ENCODE measurements at places on chromosomes 3 and 15. TPM values are rescaled to one million over a fixed set of nuclear protein-coding genes. Genes with fewer than 3 reads are reported as not detected.

Gene GOLGA6D
- not detected for total RNA-seq

Gene GOLGA8H
- not detected for total RNA-seq

Gene SPSB4
- total RNA-seq = under 0.01 TPM

Gene STAB1
- total RNA-seq = 0.24 TPM

Gene KBTBD8
- 1.4 TPM for total RNA-seq

Gene GOLGA8Q
- total RNA-seq = 0.64 TPM

Gene TPM1
- total RNA-seq = 749 TPM

Gene CCR9
- total RNA-seq = not detected

Gene MUSTN1
- not detected for total RNA-seq

Gene TICRR
- total RNA-seq = 0.21 TPM

Gene PLXND1
- 5.5 TPM for total RNA-seq

Gene MYL3
- total RNA-seq = not detected

Gene GOLGA8R
- 0.24 TPM for total RNA-seq

Gene AGTR1
- not detected for total RNA-seq

Gene MOBP
- not detected for total RNA-seq

Gene TNFSF10
- 30.5 TPM for total RNA-seq

Gene TGM5
- total RNA-seq = 0.21 TPM

Gene PLSCR5
- not detected for total RNA-seq

Gene ZMYND10
- total RNA-seq = 0.24 TPM

Gene UACA
- 11.3 TPM for total RNA-seq

Gene EPHA6
- total RNA-seq = not detected

Gene PPP1R14D
- total RNA-seq = not detected

Gene KNG1
- total RNA-seq = not detected

Gene CFAP92
- 0.43 TPM for total RNA-seq

Gene PIK3R4
- 34.1 TPM for total RNA-seq

Gene ILDR1
- 0.96 TPM for total RNA-seq

Gene ARHGAP31
- total RNA-seq = 0.43 TPM

Gene FNDC3B
- total RNA-seq = 33.9 TPM

Gene UROC1
- total RNA-seq = not detected

Gene STARD9
- total RNA-seq = 2.4 TPM

Gene DZIP1L
- total RNA-seq = 0.96 TPM

Gene CHRNA7
- 0.21 TPM for total RNA-seq

Gene C3orf49
- total RNA-seq = not detected

Gene SCAANT1
- not detected for total RNA-seq

Gene NANOGP8
- total RNA-seq = 0.24 TPM

Gene ACAP2
- total RNA-seq = 58.2 TPM

Gene OIP5
- total RNA-seq = 1.1 TPM

Gene MAGEL2
- not detected for total RNA-seq
